ENCODE measurements at places on chromosomes 5 and 9.

DNA sequence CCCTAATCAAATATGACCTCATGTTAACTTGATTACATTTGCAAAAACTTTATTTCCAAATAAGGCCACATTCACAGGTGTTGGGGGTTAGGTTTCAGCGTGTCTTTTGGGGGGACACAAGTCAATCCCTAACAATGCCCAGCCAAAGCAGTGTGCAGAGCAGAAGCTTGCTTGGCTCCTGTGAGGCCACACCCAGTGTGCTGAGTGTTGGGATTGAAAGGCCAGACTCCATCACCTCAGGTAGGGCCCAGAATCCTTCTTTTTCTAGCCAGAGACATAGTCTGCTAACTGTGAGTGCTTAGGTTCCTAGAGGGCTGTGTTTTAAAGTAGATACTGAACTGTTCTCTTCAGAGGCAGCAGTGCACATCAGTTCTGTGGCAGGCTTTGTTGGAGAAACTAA, 27.9 kb downstream of the KDM4C start:
- DNase-seq = no peak

DNA sequence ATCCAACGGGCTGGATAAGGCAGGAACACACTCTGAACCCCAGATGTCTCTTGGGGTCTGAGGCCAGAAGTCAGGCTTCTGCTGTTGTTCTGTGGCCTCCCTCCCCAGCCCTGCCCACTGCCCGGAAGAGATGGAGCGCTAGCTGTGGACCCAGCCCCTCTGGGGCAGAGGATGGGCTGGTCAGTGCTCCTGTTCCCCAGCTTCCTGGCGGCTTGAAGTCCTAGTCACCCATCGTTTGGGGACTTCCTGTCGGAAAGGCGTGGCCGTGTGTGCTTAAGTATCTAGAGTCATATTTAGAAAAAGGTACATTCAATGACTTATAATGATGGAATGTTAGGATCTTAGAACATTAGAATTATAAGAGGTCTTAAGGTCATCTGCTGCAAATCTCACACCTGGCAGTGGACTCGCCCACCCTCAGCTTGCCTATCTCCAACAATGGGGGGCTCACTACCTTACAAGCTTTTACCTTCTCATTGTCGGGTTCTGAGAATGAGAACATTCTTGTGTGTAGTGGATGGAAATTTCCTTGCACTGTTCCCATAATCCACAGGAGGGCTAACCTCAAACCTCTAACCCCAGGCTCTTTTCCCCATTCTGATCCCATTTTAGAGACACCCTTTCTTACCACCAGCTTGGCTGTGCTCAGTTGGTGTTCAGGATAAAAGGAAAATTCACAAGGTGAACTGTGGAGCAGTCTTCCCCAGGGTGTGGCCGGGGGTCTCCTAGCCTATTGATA, 13.4 kb upstream of the AIF1L start:
- DNase-seq = no peak

GRCh38 chr9:98193336-98193944, 1.0 kb upstream of the CORO2A start:
- DNase-seq = no peak

DNA sequence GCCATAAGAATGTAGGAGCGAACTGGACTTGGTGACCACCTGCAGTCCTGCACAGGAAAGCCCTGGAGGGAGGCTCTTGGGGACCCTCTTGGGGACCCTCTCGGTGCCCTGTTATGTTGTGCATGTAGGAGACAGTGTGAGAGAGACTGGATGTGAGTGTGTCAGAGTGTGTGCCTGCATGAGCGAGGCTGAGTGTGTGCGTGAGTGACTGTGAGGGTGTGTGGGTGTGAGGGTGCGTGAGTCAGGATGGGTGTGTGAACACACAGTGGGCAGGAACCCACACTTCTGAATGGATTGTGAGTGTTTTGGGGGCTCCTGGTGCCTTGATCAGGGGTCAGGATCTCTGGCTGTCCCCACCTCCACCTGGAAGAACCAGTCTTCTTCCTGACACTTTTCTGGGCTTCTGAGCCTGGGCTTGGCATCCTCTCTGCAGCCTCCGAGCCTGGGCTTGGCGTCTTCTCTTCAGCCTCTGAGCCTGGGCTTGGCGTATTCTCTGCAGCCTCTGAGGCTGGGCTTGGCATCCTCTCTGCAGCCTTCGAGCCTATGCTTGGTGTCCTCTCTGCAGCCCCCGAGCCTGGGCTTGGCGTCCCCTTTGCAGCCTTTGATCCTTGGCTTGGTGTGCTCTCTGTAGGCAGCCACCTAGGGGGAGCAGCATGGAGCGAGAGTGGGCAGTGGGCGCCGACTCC, 25.6 kb upstream of the ANKRD33B start:
- DNase-seq = no peak

DNA sequence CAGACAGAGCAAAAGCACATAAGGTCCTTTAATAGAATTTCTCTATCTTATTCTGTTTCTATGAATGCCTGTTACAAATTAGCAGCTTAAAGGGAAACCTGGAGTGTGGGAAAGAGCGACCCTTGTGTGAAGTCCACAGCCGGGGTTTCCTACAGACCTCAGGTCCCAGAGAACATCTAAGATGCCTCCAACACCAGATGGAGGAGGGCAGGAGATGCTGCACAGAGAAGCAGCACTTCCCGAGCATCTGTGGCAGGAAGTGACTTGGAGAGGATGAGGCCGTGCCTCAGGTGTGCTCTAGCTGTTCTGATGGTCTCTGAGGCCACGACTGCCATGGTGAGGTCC, 26.8 kb downstream of the IRF1 start:
- DNase-seq = no peak

DNA sequence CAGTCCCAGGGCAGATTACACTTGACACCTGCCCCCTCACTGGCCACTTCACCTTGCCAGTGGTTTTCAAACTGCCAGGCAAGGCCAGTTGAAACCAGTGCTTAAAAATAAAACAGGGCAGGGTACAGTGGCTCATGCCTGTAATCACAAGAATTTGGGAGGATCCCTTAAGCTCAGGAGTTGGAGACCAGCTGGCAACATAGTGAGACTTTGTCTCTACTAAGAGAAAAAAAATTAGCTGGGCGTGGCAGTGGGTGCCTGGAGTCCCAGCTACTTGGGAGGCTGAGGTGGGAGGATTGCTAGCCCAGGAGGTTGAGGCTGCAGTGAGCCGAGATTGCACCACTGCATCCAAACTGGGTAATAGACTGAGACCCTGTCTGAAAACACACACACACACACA, 58.1 kb downstream of the ROPN1L start:
- DNase-seq = no peak
